Body of pancreas (tissue), 4 donors: ENCODE measurements at places on chromosomes 12 and 14. TPM values are rescaled to one million over a fixed set of nuclear protein-coding genes. Genes with fewer than 3 reads are reported as not detected.

Gene KCNC2
- 0.26 TPM for total RNA-seq

Gene TAS2R42
- not detected for total RNA-seq

Gene SLCO1B3
- total RNA-seq = not detected

Gene AQP6
- not detected for total RNA-seq

Gene RNASE3
- total RNA-seq = not detected

Gene MYH6
- 0.26 TPM for total RNA-seq

Gene OVCH1
- not detected for total RNA-seq

Gene CPSF6
- 33.2 TPM for total RNA-seq

Gene SCN8A
- 4.9 TPM for total RNA-seq

Gene SLC4A8
- 1.6 TPM for total RNA-seq

Gene ESPL1
- not detected for total RNA-seq

- no peak for DNase-seq
Observed at GRCh38 chr12:115975411-115975810, 302.1 kb downstream of the MED13L start.

GRCh38 chr14:22671622-22672021, 27.5 kb upstream of the OR6J1 start:
- DNase-seq = no peak

DNA sequence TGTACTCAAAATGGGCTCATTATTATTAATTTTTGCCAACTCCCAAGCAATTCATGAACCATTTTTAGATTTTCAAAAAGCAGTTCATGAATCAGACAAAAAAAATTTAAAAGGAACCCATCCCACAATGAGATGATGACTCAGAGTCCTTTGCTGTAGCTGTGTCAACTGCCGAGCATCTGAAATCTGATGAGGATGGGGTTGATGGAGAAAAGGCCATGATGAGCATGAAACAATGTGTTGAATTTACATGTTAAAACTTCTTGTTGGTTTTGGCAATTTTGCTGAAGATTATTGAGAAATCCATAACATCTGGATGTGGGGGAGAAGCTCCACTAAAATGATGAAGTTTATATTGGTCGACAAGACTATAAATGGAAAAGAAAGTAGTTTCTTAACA, 378.0 kb downstream of the FOXG1 start:
- no peak for DNase-seq

- peak; percentile 91 for DNase-seq
Observed at GRCh38 chr12:105235732-105236476, at the start of gene APPL2. Gene APPL2 (minus strand): TSS chr12:105236174. CDS start chr12:105236012, 162 bp downstream.

DNA sequence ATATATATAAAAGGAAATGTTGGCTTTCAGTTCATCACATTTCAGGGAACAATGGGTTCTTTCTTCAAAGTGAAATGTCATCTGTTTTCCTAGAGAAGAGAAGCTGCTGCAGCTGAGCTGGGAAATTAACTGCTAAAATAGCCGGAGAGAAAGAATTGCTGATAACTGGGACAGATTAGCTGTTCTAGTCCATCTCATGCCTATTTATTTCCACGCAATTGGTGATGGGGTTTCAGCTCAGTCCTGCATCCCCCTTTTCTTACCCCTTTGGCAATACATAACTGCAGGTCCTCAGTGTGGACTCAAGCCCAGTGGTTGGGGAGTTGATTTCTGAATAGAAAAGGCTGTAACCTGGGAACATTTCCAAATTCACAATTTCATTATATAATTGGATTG, 436.9 kb upstream of the TMEM132C start:
- no peak for DNase-seq

- DNase-seq = peak; percentile 26
Observed at GRCh38 chr14:94110552-94111181, at the start of gene IFI27. Gene IFI27 (plus strand): TSS chr14:94110736.

GRCh38 chr12:114444422-114445279, 38.7 kb upstream of the TBX5 start:
- DNase-seq = no peak

DNA sequence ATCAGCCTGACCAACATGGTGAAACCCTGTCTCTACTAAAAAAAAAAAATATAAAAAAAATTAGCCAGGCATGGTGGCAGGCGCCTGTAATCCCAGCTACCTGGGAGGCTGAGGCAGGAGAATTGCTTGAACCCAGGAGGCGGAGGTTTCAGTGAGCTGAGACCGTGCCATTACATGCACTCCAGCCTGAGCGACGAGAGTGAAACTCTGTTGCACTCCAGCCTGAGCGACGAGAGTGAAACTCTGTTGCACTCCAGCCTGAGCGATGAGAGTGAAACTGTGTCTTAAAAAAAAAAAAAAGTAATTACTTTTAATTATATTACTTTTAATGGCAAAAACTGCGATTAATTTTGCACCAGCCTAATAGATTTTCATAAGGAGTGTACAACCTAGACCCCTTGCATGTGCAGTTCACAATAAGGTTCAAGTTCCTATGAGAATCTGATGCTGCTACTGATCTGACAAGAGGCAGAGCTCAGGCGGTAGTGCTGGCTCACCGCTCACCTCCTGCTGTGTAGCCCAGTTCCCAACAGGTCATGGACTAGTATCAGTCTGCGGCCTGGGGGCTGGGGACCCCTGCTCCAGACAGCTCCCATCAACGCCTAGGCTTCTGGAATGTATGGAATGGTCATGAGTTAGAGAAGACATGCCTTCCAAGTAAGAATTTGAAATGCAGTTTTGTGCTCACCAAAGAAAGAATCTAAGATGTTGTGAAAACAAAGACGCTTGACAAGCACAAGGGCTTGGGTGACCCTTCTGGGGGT, 10.1 kb downstream of the LTB4R start:
- DNase-seq = no peak

DNA sequence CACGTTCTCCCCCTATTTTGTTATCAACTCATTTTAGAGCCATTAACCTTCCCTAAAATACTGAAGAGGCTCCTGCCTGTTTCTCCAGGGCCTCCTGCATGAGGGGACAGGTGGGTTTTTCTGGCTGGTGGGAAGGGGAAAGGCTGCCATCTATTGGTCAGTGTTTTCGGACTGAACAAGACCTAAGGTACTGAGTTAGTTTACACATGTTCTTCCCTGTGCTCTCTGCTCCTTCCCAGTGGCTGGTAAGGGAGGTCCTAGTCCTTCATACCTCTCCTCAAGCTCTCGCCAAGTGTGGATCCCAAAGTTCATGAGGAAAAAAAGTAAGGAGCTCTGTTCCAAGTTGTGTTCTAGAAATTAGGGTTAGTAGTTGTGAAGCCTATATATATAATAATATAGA, 357.5 kb downstream of the FSCB start:
- DNase-seq = no peak

- DNase-seq = no peak
Observed at GRCh38 chr14:33742166-33742565, 208.7 kb downstream of the EGLN3 start.

DNA sequence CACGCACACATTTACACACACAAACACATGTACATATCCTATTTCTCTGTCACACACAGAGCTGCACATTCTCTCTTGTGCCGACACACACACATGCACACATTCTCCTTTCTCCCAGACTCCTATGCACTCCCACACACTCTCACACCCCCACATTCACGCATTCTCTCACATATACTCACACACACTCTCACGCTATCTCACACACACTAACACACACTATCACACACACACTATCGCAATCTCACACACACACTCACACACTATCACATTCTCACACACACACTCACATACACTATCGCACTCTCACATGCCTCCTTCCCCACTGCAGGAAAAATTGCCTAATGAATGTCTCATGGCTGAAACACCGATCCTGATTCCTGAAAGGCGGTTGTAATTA, 450.7 kb downstream of the AACS start:
- no peak for DNase-seq

- no peak for DNase-seq
Observed at GRCh38 chr12:106953352-106954250, 2.1 kb upstream of the TMEM263 start.

DNA sequence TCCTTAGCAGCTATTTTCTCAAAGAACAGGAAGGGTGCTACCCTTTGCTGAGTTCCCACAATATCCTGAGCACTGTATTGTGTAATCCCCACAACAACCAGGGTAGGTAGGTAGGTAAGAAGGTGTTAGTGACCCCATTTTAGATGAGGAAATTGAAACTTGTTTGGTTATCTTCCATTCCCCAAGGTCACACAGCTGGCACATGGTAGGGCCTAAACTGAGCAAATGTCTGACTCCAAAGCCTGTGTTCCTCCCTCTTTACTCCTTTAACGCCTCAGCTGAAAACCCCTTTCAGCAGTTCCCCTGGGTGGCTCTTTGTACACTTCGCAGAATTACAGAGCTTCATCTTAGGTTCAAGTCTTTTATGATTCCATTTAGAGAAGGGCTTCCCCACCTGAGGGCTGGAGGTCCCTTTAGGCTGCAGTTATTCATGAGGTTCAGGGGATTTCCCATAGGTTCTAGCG, 26.5 kb upstream of the RIC8B start:
- no peak for DNase-seq

GRCh38 chr14:61139006-61139599, 142.0 kb downstream of the TMEM30B start:
- DNase-seq = no peak

DNA sequence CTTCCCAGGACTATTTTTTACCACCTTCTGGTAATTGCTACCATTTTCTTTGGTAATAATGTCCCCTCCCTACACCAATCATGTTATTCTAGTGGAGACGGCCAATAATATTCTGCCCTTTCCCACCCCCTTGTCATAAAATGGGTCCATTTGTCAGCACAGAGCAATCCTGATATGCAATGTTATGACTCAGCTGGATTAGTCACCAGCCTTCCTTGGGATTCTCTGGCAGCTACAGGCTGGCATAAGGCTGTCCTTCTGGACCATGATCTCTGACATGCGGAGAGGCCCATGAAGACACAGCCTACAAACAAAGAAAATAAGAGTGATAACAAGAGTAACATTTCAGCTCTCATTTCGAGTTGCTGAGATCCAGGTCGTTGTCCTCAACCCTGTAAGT, 222.0 kb upstream of the CPNE8 start:
- DNase-seq = no peak

DNA sequence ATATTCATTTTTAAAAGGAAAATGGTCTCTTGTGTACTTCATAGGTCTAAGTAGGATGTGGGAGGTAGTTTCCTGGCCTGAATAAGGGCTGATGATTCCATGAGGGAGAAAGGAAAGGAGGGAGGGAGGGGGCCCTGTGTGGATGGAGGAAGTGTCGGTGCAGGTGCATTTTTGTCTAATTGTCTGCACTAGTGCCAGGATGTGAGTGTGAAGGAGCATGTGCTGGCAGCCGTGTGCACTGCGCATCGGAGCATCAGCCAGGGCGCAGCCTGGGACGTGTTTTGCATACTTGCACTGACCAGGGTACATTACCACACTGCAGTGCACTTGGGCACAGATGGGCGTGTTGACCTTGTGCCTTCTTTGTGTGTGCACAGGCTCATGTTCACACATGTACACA, 29.2 kb downstream of the SMUG1 start:
- DNase-seq = no peak

- DNase-seq = no peak
Observed at GRCh38 chr14:102885737-102886447, 36.6 kb upstream of the AMN start.

DNA sequence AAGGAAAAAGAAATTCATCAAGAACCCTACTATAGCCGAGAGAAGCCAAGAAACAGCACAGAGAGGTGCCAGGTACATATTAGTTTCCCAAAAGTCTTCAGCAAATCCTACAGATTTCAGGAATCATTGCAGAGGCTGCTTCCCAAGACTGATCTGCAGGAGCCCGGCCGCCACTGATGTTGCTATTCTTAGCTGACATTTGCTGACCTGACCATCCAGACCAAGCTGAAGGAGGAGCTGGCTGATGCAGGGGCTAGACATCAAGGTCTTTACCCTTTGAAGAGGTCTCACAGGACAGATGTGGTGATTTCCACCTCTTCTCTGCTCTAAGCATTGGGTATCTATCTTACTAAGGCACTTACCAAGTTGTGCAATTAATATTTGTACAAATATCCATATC, 444.8 kb upstream of the SOX5 start:
- DNase-seq = no peak

DNA sequence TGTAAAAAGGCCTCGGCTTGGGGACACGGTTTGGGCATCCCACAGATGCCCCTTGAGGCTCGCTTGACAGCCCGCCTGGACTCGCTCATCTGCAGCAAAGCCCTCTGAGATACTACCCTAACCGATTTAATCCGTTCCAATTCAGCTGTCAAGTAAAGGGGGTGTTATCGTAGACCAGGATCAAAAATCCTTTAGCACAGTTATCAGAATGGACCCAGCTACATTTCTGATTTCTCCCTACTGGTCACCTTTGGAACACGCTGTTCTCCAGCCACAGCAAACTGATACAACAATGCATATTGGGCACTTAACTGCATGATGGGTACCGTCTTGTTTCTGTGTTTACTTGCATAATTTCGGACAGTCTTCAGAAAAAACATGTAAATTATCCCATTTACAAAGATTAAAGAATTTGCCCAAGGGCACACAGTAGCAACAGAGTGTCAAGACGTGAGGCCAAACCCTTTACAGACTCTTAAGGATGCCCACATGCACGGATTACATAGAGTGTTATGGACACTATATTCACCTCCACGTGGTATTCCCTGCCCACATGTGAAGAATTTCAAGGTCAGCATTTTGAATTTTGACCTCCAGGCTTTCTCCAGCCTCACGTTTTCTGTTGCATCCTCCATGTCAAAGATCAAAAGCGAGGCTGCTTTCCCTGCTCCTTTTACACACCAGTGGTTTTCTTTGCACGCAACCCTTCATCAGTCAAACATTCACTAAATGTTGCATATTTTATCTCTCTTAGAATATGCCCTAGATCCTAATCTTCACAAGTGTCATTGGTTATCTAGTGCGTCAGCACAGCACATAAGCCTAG, 3.2 kb upstream of the DUSP6 start:
- DNase-seq = no peak

DNA sequence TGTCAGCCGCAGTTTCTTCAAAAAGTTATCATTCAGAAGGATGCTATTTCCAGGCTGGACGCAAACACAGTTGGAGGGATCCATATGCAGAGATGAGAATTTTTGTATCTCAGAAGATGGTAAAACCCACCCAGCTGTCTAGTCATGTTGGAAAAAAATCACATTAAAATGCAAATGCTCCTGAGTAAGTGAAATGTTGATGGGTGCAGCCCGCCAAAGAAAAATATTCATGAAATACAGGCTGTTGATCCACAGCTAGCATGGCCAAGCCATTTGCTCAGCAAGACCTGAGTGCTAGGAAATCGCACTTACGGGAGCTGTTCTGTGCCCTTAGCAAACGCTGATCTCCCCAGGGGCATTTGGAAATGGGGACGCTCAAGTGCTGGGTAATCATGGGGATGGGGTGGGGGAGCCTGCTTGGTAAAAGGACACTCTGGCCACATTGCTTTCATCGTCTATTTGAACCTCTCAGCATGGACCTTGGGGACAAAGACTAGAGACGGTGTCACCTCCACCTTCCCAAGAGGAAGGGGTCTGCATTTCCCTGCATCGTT, 25.7 kb downstream of the TUNAR start:
- DNase-seq = no peak

- DNase-seq = no peak
Observed at GRCh38 chr12:5582018-5582417, 150.1 kb downstream of the NTF3 start.

DNA sequence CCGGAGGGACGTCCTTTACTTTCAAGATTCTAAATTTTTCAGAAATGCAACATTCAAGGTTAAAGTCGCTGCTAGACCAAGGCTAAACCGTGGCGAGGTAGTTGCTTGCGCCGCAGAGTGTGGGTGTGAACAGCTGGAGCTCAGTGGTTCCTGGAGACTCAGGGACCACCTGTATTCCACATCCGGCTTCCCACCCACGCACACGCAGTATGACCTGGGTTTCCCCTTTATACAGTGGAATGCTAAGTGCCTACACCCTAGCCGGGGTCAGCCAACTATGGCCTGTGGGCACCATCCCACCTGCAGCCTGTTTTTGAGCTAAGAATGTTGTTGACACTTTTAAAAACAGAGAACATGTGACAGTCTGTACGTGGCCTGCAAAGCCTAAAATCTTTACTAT, 42.9 kb upstream of the TESC start:
- DNase-seq = no peak
